ENCODE measurements at places on chromosomes 12 and 14.

GRCh38 chr12:70581208-70581607 is 56.0 kb downstream of the PTPRB start:
- no peak for DNase-seq

- no peak for DNase-seq
These were observed 104.1 kb downstream of the LGMN start for GRCh38 chr14:92644171-92644969.

- DNase-seq, result no peak
These were observed 54.2 kb downstream of the SUSD6 start for GRCh38 chr14:69665631-69666030.

- DNase-seq, result no peak
These were observed 21.2 kb upstream of the MEG3 start for GRCh38 chr14:100804558-100805309.

DNA sequence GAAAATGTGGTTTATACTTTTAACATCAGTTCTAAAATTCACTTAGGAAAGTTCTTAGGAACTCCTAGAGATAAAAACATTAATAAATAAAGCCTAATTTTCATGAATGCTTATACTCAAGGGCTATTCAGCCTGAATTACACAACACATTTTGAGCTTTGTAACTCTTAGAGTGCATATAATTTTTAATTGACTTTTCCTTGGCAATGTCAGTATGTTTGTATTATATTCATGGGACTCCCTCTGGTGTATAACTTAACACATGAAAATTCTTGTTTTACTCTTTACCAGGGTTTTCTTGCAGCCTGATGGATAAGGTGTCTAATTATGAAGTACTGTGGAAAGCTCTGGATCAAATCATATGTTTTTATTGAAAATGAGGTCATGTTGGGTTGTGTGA is 150.6 kb upstream of the HMGA2 start:
- no peak for DNase-seq

- DNase-seq, result no peak
These were observed 30.8 kb upstream of the AKAP5 start for GRCh38 chr14:64434528-64434927.

- DNase-seq, result no peak
These were observed 98.5 kb upstream of the IFNG-AS1 start for GRCh38 chr12:67890726-67891258.

- no peak for DNase-seq
These were observed 87.0 kb downstream of the BTG1 start for GRCh38 chr12:92058664-92059063.

- no peak for DNase-seq
These were observed 15.3 kb downstream of the MAP3K12 start for GRCh38 chr12:53483979-53484377.

GRCh38 chr12:92470608-92471021 is 232.2 kb upstream of the PLEKHG7 start:
- DNase-seq, result no peak

DNA sequence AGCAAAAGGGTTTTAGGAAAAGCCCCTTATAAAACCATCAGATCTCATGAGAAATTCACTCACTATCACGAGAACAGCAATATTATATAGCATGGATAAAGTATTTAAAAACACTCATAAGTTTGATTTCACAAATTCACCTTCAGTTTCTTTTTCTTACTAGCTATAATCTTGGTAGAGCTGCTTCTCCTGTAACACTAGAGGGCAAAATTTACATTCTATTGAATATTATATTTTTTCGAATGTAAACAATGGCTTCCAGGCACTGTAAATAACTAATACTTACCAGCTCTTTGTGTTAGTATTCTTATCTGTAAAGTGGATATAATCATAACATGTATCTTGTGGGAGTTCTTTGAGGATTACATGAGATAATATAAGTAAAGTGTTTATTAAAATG is 259.6 kb downstream of the CCER1 start:
- DNase-seq, result no peak

GRCh38 chr12:122155705-122156104 is 18.3 kb downstream of the IL31 start:
- DNase-seq, result no peak

GRCh38 chr14:60151715-60152114 is 13.5 kb downstream of the DHRS7 start:
- no peak for DNase-seq
